GM18507 (cell line): ENCODE measurements at places on chromosomes 13 and 19.

- no peak for DNase-seq
Observed at GRCh38 chr13:76730220-76730619, 156.0 kb downstream of the KCTD12 start.

DNA sequence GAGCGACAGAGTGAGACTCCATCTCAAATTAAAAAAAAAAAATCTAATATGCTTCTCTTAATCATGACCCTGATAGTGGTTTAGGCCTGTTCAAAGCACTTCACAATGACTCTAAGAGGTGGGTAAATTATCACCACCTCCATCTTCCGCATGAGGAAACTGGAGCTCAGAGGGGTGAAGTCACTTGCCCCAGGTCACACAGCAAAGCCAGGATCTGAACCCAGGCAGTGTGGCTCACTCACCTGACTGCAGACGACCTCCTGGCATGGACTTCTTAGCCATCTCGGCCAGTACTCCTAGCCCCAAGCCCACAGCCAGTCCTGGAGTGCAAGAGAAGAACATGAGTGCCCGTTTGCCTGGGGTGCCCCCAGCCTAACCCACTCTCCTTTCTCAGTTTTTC lies 6.9 kb downstream of the COQ8B start:
- no peak for DNase-seq

DNA sequence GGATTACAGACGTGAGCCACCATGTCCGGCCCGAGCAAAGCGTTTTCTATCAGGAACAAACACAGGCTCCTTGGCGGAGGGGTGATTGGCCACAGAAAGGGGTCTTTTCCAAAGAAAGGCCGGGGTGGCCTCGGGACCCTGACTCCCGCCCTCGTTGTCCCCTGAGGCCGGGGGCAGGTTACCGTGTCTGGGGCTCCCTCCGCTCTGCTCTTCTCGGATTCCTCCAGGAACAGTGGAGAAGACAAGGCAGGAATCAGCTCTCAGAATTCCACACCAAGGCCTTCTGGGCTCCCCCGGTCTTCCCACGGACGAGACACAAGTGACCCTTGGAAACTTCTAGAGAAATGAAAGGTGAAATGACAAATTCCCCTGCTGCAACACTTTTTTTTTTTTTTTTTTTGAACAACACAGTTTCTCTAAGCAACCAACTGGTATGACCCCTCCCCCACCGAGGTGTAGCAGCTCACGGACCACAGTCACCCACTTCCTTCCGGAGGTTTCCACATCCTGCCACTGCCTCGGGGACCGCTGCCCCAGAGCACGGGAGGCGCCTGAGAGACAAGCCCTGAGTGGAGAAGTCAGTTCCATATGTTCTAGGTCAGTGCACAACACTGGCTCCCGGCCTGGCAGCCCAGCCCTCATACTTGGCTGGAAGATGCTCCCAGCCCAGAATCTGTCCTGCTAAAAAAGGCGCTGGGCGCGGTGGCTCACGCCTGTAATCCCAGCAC lies 11.0 kb downstream of the MOB3A start:
- DNase-seq: no peak

- DNase-seq: no peak
Observed at GRCh38 chr13:62357887-62358645, 942.4 kb upstream of the PCDH20 start.
